Melanocyte of skin (primary cell): ENCODE measurements at places on chromosomes 13 and 19. TPM values are rescaled to one million over a fixed set of nuclear protein-coding genes. Genes with fewer than 3 reads are reported as not detected.

GJB6 gene
- not detected in 2 replicates for total RNA-seq

PNMA8A gene
- total RNA-seq: 1.00 and 1.9 TPM in 2 replicates

PSMD8 gene
- 408 and 443 TPM in 2 replicates for total RNA-seq

AZU1 gene
- not detected in 2 replicates for total RNA-seq

TMEM143 gene
- total RNA-seq: 6.9 and 7.2 TPM in 2 replicates

CEACAM3 gene
- total RNA-seq: not detected in 2 replicates

NRTN gene
- total RNA-seq: 1.5 and 2.0 TPM in 2 replicates

EBI3 gene
- total RNA-seq: not detected in 2 replicates

PDE4A gene
- 4.4 and 6.5 TPM in 2 replicates for total RNA-seq

ZNF418 gene
- 4.0 and 6.3 TPM in 2 replicates for total RNA-seq

OR7C1 gene
- total RNA-seq: 0.36 and 1.7 TPM in 2 replicates

ZNF223 gene
- 3.3 and 5.2 TPM in 2 replicates for total RNA-seq

DAND5 gene
- not detected in 2 replicates for total RNA-seq
